ENCODE measurements at places on chromosomes 3 and 15. TPM values are rescaled to one million over a fixed set of nuclear protein-coding genes. Genes with fewer than 3 reads are reported as not detected.

Gene ADCY5
- total RNA-seq = under 0.01 TPM

Gene GPR62
- total RNA-seq = not detected

Gene TMIE
- total RNA-seq = not detected

Gene LEKR1
- 0.81 TPM for total RNA-seq

Gene XCR1
- not detected for total RNA-seq

Gene HCLS1
- total RNA-seq = 2.7 TPM

Gene PIERCE2
- 6.6 TPM for total RNA-seq

Gene FBXL22
- 0.54 TPM for total RNA-seq

Gene SORD
- 9.8 TPM for total RNA-seq

Gene CYP1A2
- not detected for total RNA-seq

Gene CDHR4
- 0.09 TPM for total RNA-seq

Gene POC1A
- total RNA-seq = 10.0 TPM

Gene GP5
- 0.49 TPM for total RNA-seq

Gene RTP3
- not detected for total RNA-seq

Gene EXD1
- total RNA-seq = not detected

Gene DZIP1L
- total RNA-seq = 38.2 TPM

Gene ARPC4
- total RNA-seq = 198 TPM

Gene OXTR
- 6.1 TPM for total RNA-seq

Gene TERC
- 124 TPM for total RNA-seq

Gene XIRP1
- total RNA-seq = 0.09 TPM

Gene NLGN1
- total RNA-seq = 6.1 TPM

Gene SLC49A4
- 24.1 TPM for total RNA-seq

Gene GOLGA8J
- not detected for total RNA-seq

Gene RCCD1
- 22.7 TPM for total RNA-seq

Gene SOX14
- total RNA-seq = not detected

Gene PDZRN3
- total RNA-seq = 40.5 TPM

Gene CFAP44
- 11.0 TPM for total RNA-seq

Gene TLR9
- total RNA-seq = not detected

Gene RASGRF1
- total RNA-seq = not detected

Gene TRIM69
- 9.5 TPM for total RNA-seq

Gene SLC24A5
- total RNA-seq = not detected

Gene TP63
- 0.18 TPM for total RNA-seq

Gene THAP10
- 7.9 TPM for total RNA-seq

Gene GOLGA8T
- not detected for total RNA-seq

Gene NR1I2
- not detected for total RNA-seq

Gene FBXO45
- total RNA-seq = 14.0 TPM

Gene TNFAIP8L3
- total RNA-seq = 22.4 TPM

Gene JMJD7
- 3.1 TPM for total RNA-seq

Gene LIPH
- total RNA-seq = 0.36 TPM

Gene SLC22A14
- not detected for total RNA-seq

Gene CCDC13
- total RNA-seq = 8.6 TPM

Gene MRPL3
- 164 TPM for total RNA-seq

Gene DNASE1L3
- total RNA-seq = not detected

Gene CHD2
- 253 TPM for total RNA-seq

Gene ANKRD34C
- not detected for total RNA-seq

Gene MYL3
- not detected for total RNA-seq

Gene TYRO3
- 8.0 TPM for total RNA-seq

Gene PLCH1
- 0.09 TPM for total RNA-seq

Gene GAP43
- 3.4 TPM for total RNA-seq

Gene DPPA4
- not detected for total RNA-seq

Gene TAGLN3
- not detected for total RNA-seq

Gene MYO1E
- total RNA-seq = 147 TPM

All from fibroblast of the aortic adventitia (primary cell).